HFFc6 (cell line): ENCODE measurements at places on chromosomes 2 and 18. TPM values are rescaled to one million over a fixed set of nuclear protein-coding genes. Genes with fewer than 3 reads are reported as not detected.

The CDH2 gene
- 202 to 332 TPM (median 324 TPM) in 3 replicates for total RNA-seq

GRCh38 chr2:130852521-130853115 lies 15.9 kb downstream of the ARHGEF4 start:
- DNase-seq = no peak

GRCh38 chr18:48943333-48943732 lies 7.4 kb downstream of the SMAD7 start:
- DNase-seq = no peak

- no peak for DNase-seq
Measured at GRCh38 chr2:190607657-190608357, 41.1 kb upstream of the NAB1 start.

GRCh38 chr18:30811580-30811979 lies 231.0 kb downstream of the DSC3 start:
- no peak for DNase-seq

The PID1 gene
- 4.6 and 8.9 TPM in 2 replicates for total RNA-seq

GRCh38 chr2:119734047-119734446 lies 25.7 kb upstream of the PTPN4 start:
- DNase-seq = no peak

GRCh38 chr2:59073286-59073685 lies 832.2 kb upstream of the FANCL start:
- DNase-seq = no peak

The HOXD3 gene
- total RNA-seq = not detected in 3 replicates

The GRHL1 gene
- 0.42 and 0.71 TPM in 2 replicates for total RNA-seq

DNA sequence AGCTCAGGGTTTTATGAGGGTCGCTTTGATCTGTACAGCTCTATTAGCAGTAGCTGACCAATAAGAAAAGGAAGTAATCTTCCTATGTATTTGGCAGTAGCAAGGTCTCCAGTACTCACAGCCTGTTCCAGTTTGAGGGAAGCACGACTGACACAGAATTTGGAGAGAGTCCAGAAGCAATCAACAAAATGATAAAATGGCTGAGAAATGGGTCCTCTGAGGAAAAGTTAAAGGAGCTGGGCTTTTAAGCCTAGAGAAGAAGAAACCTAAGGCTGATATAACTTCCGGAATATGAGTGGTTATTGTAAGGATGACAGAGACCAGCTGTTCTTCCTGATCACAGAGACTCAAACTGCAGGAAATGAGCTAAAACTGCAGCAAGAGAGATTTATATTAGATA lies 382.8 kb downstream of the GPD2 start:
- no peak for DNase-seq

The ARHGEF4 gene
- total RNA-seq = 0.84 to 2.2 TPM (median 1.1 TPM) in 3 replicates

DNA sequence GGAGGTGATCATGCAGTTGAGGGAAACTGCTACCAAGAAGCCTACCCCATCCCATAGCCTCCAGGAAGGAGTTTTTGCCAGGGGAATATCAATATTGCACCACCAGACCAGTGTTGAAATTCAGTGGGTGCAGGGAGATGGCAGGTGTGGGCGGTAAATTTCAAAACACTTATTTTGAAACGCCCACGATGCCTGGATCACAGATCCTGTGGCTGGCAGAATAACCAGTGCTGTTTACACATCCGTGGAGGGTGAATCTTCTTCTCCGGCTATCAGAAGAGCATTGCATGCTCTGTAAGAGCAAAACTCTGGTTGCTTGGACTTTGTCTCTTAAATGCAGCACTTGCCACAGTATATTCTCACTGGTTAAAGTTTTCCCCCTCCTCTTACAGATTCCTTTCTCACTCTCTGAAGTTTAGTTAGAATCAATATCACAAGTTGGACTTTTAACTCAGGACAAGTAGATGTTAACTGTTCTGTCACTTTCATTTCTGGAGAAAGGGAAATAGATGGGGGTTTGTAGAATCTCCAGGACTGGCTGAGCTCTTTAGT lies 70.5 kb upstream of the ZCCHC2 start:
- no peak for DNase-seq

- no peak for DNase-seq
Measured at GRCh38 chr2:186036862-186037449, 298.4 kb downstream of the FSIP2 start.

DNA sequence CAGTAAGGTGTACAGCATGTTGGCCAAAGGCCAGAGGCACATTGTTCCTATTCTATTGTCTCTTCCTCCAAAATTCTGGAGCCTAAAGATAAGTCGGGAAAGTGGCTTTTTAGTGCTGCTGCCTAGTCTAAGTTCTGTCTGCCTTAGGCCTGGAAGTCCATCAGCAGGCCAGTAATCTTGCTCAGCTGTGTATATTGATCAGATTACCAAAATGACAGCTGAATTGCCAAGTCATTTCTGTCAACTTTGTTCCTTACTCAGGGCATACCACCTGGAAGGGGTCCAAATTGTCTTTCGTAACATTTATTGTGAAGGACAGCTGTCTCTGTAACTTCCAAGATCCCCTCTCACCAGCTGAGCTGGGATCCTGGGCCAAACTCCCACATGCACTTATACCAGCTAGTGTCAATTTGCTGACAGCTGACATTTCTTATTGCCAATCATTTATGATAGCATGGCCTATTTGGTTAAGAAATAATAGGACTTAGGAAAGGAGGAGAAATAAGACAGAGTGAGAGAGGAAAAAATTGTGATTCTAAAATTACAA lies 116.8 kb upstream of the FSHR start:
- no peak for DNase-seq

GRCh38 chr18:51622702-51623101 lies 425.2 kb upstream of the MEX3C start:
- DNase-seq = no peak

DNA sequence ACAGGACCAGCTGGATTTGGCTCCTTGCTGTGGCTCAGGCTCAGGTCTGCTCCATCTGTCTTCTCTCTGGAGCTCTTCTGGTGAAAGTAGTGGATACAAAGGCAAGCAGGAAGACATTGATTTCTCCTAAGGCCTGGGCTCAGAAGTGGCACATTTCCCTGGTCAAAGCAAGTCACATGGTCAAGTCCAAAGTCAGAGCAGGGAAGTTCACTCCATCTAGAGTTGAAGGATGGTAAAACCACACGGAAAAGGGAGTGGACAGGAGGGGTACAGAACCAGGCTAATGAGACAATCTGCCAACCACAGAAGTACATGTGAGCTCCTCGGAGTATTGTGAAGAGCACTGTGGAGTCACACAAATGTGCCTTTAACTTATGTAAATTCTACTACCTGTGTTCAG lies 66.1 kb downstream of the MARCO start:
- DNase-seq = peak; percentile 3

- DNase-seq = no peak
Measured at GRCh38 chr18:57863706-57864105, 60.6 kb upstream of the ATP8B1 start.

DNA sequence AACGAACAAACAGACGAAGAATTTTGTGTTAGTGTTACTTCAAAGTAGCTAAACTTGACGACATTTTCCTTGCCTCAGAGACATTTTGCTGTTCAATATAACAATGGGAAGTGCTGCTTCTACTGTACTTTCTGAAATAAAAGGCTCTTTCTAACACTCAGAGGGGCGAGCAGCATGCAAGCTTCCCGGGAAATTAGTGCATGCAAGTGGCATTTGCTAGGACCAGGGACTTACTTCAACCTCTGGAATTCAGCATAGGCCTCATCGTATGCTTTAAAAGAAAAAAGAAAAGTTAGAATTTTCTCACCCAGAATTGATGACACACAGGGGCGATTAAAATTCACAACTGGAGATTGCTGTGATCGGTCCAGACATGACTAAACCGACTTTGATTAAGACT lies 62.5 kb upstream of the LPIN2 start:
- DNase-seq = no peak

The TNS1 gene
- total RNA-seq = 139 to 143 TPM (median 140 TPM) in 3 replicates

DNA sequence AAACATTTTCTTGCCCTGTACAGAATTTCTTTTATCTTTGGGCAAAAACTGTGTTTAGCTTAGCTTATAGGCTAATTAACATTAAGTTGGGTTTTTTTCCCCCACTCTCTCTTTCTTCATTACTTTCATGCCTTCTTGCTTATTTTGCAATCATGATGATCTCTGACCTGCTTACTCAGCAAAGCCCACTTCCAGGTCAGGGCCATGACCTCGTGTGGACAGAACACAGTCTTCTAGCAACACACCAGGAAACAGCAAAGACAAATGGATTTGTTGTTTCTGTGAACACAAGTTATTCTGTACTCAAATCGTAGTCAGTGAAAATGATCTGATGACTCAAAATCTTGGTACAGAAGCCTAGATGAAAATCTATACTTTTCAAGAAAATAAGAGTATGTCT lies 60.7 kb downstream of the SPATS2L start:
- DNase-seq = no peak

DNA sequence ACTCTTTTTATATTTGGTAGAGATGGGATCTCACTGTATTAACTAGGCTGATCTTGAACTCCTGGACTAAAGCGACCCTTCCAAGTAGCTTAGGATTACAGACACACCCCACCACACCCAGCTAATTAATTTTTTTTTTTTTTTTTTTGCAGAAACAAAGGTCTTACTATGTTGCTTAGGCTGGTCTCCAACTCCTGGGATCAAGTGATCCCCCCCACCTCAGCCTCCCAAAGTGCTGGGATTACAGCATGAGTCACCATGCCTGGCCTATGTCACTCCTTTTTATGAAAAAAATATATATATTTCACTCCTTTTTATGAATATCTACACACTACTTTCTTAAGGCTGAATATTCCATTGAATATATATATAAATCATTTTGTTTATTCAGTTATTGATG lies 162.8 kb downstream of the MGAT5 start:
- DNase-seq = no peak

DNA sequence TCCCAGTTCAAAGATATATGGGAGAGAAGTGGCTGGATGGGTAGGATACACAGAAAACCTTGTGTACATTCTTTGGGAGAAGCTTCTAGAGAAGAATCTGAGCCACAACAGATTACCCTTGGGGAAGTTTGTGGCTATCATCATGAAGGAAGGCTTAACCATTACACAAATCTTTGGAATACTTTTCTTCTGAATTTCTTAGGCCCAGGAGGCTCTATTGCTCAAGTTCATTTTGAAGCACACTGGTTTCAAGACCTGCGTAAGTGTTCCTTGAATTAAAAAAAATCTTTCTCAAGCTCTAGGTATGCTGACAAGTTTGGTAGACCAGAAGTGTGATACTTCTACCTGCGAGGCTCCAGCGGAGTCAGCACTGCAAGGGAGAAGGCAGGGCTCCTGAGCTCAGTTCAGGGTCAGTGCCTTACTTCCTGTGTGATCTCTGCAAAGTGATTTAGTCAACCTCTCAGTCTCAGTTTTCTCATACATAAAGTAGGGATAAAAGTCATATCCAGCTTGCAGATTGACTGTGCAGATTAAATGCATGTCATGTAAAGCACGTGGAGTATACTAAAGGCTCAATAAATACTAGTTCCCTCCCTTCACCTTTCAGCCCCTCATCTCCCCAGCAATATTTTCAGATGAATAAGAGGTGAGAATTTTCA lies 438.6 kb downstream of the DLGAP1 start:
- DNase-seq = peak; percentile 7

The RAX gene
- not detected in 3 replicates for total RNA-seq

DNA sequence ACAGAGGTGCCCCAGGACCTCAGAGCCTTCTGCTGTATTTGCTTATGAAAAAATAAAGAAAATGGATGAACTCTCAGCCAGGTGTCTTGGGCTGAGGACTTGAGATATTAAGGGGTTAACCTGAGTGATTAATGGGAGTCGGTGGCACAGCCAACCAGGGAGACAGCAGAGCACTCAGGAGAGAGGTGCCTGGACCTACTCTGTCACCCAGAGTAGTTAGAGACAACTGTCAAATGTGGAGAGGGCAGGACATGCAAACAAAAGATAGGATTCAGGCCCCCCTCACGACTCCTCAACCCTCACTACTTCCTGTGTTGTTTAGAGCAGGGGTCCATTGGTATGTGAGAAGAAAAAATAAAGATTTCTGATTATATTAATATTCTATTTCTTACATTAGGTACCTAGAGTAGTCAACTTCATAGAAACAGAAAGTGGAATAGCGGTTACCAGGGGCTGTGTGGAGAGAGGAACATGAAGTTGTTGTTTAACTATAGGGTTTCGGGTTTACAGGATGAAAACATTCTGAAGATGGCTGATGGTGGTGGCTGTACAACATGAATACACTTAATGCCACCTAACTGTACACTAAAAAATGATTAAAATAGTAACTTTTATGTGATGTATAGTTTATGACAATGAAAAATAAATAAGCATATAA lies 28.6 kb upstream of the CETN1 start:
- DNase-seq = no peak

GRCh38 chr2:10467401-10467800 lies 19.3 kb upstream of the ODC1 start:
- DNase-seq = no peak

DNA sequence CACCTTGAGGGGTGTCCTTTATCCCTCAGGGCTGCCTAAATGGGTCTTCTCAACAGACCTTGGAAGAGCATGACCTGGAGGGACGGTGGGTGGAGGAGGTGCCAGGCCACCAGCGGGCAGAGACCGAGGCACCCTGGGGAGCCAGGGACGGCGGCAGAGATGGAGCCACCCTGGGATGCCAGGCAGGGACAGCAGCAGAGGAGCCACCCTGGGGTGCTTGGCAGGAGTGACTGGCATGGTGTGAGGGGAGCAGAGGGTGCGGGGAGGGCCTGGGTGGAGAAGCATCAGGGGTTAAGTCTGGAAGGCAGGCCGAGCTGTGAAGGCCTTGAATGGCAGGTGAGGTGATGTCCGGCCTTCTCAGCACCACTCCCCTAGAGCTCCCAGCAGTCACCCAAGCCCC lies 56.1 kb downstream of the CIB4 start:
- no peak for DNase-seq

DNA sequence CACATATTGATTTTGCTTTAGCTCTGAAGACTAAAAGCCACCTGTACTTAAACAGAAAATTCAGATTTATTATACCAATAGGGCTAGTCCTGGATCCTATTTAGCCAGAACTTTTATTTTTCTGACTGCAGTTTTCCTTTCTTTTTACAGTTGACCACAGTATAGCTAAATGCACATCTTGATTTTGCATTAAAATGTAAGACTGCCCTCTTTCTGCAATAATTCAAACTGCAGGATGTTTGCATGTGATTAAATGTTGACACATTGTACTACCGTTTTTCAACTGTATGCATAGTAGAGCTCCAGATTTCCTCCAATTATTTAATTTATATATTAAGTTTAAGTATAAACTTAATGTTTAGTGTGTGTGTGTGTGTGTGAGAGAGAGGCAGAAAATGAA lies 1262.9 kb downstream of the SUCLG1 start:
- peak; percentile 71 for DNase-seq

- no peak for DNase-seq
Measured at GRCh38 chr2:201833781-201834180, 27.4 kb downstream of the CDK15 start.

DNA sequence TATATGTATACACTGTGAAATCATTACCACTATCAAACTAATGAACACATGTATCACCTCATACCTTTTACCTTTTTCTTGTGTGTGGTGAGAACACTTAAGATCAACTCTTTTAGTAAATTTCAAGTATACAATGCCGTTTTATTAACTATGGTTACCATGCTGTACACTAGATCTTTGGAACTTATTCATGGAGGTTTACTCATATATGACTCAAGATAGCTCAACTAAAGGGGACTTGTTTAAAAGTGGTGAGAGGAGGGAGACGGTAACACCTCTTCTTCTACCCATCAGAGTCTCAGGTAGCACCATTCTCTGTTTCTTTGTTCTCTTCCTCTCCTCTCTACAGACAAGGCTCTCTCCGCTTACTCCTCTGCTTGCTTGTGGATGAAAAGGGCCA lies 36.1 kb upstream of the TMEM178A start:
- no peak for DNase-seq
